CD4-positive, alpha-beta T cell treated with Interferon gamma for 1 hour (primary cell): ENCODE measurements at places on chromosomes 7 and 10.

DNA sequence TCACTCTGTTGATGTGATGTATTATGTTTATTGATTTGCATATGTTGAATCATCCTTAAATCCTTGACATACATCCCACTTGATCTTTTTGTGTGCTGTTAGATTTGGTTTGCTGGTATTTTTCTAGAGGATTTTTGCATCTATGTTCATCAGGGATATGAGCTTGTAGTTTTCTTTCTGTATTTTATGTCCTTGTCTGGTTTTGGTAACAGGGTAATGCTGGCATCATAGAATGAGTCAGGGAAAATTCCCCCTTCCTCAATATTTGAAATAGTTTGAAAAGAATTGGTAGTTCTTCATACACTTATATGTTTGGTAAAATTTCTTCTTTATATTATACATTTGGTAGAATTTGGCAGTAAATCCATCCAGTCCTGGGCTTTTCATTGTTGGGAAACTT is 89.4 kb upstream of the SLC13A1 start:
- DNase-seq = no peak

- DNase-seq = no peak
Measured at GRCh38 chr10:66151346-66151745, 774.5 kb upstream of the LRRTM3 start.

DNA sequence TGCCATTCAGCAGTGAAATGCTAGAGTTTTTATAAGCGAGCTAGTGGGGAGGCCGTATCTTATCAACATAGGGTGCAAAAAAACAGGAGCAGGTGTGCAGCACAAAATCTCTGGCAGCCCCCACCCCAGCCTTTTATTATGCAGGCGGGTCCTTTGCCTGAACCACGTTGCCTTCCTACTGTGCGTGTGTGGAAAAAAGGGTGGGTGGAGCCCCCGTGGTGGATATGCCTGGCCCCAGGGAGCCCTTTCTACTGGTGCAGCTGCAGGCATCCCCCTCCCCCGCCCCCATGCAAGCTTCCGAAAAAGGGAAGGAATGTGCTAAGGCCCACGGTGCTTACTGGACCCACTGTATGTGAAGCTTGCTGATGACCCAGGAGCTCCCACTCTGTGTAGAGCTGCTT is 175.9 kb downstream of the USP6NL start:
- no peak for DNase-seq

- no peak for DNase-seq
Measured at GRCh38 chr10:130191380-130191779, 55.2 kb downstream of the GLRX3 start.

- peak; percentile 78 for DNase-seq
Measured at GRCh38 chr7:17234398-17235031, 63.9 kb upstream of the AHR start.

DNA sequence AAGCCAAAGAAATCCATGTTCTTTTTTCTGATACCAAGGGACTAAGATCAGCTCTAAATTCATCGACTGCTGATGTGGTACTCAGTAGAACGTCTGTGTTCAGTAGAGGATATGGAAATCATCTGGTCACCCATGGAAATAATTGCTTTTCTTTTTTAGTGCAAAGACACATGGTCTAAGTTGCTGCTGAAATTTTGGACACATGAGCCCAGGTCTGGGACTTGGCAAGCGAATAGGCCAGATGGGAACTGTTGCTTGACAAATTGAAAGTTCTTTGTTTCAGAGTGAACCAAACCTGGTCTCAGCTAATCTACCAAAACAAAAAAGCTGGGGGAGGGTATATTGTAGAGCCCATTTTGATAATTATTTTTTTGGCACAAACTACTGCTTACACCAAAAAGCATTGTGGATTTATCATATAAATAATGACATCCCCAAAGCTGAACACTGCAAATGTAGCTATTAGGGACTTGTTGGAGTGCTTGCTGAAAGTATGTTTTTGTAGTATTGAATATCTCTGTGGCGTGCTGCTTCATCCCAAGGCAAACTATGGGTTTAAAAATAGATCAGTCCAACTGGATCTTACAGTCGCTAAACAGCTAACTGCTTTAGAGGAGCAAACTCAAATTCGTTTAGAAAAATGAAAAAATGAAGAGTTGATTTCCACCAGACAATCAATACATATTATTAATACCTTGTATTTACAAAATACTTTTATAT is 144.7 kb downstream of the TRIL start:
- DNase-seq = no peak

GRCh38 chr10:75398692-75399460 is 2.7 kb downstream of the ZNF503 start:
- no peak for DNase-seq

- no peak for DNase-seq
Measured at GRCh38 chr10:110932505-110933180, 13.2 kb downstream of the SHOC2 start.

GRCh38 chr10:73810358-73810734 is 1.1 kb downstream of the NDST2 start:
- no peak for DNase-seq

DNA sequence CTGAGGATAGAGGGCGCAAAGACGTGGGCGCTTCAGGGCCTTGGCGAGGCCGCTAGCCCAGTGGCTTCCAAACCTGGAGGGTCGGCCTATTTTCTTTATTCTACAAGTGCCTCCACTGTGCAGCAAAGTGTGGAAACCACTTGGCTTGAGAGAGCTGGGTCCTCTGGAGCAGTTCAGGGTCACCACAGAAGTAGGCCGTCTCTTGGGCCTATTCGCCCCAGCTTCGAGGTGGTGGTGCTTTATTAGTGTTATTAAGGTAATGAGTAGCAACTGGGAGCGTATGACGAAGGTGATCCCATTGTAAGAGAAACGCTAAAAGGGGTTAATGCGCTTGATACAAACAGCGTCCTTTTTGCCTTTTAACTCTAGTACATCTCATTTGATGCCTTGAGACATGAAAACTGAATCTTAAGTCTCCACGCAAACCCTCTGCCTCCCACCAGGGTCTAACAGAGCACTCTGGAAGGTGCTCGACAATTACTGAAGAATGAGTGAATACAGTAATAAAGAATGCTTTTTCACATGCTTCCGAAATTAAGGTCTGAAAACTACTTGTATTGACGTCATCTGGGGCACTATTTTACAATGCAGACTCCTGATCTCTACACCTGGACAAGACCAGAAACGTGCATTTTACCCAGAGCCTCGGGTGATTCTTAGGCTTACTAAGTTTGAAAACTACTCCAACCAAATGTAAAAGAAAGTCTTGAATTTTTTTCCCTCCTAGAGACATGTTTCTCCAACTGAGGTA is 647 bp upstream of the GSAP start:
- DNase-seq = no peak

- DNase-seq = peak; percentile 20
Measured at GRCh38 chr10:69344591-69345252, 66.4 kb downstream of the HK1 start.

- DNase-seq = no peak
Measured at GRCh38 chr7:131186816-131187215, 140.9 kb upstream of the MKLN1 start.

DNA sequence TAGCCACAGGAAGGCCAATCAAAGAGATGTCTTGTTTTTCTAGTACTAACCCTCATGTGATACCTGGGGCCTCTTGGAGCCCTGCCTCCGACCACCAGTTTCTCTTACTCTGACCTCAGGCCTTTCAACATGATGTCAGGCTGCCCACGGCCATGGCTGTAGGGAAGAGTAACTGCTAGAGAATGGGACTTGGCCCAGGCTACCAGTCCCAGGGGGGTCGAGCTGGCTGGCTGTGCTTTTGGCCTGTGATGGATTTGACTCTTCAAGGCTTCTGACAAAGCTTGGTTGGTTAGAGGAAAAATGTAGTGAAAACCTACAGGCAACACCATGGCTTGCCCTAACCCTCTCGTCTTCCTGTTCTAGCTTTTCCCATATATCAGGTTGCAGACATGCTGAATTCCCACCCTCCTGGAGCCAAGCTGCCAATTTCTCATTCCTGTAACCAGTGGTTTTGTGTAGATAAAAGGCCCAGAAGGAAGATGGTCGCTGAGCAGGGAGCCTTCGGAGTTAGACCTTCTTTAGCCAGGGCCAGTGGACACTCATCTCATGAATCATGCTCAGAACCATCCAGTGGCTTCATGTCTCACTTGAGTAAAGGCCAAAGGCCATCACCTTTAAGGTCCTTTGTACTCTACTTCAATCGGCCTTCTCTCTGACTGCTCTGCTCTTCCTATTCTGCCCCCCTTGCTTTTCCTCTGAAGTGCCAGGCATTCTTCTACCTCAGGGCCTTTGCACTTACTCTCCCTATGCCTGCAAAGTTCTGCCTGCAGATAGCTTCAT is 19.7 kb downstream of the SUFU start:
- DNase-seq = no peak

GRCh38 chr7:76293407-76293901 is 9.0 kb upstream of the HSPB1 start:
- DNase-seq = no peak

GRCh38 chr7:67452516-67453026 is 455.9 kb downstream of the TYW1 start:
- DNase-seq = no peak

DNA sequence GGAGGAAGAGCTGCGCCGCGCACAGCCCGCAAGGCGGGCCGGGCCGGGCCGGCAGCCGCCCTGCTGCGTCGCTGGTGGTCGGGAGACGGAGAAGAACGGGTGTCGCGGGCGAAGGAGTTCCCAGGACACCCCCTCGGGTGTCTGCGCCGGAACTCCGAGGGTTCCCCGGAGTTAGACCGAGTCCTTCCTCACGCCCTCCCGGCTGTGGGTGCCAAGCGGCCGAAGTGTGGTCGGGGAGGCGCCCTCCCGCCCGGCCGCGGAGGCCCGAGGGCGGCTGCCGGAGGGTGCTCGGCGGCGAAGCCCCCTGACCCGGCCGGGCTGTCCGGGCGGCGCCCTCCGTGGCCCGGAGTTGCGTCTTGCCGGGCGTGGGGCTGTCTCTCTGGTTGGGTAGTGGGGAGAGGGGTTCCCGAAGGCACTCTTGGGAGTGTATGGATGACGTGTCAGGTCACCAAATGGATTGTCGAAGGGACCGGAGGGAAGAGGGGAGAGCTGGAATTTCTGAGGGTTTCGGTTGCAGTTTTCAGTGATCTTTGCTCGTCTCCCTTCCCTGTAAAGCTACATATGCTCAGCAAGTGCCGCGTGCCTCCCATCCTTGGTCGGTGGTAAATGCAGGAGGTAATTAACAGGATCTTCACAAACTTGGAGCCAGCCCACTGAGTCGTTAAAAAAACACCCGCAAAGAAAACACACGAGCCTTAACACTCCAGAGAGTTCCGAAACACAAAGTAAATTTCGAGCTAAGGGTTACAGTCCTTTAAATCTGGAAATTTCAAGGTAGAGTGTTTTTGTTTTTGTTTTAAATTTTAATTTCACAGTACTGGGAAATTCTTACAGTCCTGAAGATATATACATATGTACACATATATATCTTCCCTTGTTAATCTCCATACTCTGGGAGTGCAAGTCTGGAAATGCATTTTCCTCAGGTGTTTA is 871 bp downstream of the ST7 start:
- DNase-seq = peak; percentile 15

DNA sequence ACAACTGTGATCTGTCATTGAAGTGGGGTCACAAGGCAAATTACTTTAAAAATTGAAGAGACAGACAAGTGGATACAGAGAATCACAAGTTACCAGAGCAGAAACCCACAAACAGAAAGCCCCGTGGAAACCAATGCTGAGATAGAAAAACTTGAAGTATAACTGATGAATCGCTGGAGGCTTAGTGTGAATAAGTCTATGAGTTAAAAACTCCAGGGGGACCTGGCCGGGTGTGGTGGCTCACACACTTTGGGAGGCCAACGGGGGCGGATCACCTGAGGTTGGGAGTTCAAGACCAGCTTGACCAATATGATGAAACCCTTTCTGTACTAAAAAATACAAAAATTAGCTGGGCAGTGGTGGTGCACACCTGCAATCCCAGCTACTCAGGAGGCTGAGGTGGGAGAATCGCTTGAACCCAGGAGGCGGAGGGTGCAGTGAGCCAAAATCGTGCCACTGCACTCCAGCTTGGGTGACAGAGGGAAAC is 69.7 kb upstream of the ZNRF2 start:
- no peak for DNase-seq

DNA sequence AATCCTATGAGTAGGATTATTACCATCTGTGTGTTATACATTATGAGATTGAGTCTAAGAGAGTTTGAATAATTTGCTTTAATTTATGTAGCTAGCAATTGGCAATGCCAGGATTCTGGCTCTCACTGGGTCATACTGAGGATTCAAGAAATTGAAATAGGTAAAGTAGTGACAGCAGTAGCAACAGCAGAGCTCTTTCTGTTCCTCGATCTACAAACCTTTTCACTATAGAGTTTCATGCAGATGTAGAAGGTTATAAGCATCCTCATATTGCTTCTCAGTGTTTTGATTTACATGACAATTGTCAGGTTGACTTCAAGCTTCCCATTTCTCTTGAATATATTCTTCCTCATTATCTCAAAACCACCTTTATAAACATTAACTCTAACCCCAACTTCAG is 294.1 kb upstream of the CSTF2T start:
- no peak for DNase-seq

DNA sequence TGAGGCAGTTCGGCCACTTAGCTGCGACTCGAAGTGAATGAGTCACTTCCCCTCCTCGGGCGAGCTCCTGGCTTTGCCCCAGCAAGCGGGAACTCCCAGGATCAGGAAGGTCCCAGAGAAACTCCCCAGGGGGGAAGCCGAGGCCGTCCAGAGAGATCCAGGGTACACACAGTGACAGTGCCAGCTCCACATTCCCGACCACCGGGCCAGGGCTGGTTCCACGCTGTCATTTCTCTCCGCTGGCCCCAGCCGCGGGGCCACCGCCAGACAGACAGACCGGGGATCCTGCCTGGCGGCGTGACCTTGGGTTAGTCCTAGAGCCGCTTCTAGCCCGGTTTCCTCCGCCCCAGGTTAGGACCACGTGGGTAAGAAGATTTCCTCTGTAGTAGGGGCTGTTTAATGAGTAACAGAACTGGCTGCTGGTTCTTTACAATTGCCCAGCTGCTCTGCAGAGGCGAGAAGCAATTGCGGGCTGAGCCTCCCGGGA is 463 bp upstream of the UPP1 start:
- peak; percentile 71 for DNase-seq

DNA sequence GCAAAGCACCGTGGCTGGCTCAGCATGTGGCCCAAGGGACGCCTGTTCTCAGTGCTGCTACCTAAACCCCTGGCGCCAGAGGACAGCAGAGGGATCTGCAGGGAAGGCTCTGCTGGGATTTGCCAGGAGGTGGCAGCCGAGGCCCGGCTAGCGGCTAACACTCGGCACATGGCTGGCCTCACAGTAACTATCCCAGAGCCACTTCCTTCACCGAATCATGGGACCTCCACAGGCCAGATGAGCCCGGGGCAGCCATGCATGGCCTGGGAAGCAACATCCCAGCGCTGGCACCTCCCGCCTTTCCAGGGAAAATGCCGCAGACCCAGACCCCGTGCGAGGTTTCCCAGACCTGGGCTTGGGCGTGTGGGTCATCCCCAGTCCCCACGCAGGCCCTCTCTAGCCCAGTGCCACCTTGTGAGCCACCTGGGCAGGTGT is 36.4 kb downstream of the DPYSL4 start:
- peak; percentile 69 for DNase-seq

GRCh38 chr10:132559538-132559937 is 22.0 kb downstream of the INPP5A start:
- DNase-seq = no peak

DNA sequence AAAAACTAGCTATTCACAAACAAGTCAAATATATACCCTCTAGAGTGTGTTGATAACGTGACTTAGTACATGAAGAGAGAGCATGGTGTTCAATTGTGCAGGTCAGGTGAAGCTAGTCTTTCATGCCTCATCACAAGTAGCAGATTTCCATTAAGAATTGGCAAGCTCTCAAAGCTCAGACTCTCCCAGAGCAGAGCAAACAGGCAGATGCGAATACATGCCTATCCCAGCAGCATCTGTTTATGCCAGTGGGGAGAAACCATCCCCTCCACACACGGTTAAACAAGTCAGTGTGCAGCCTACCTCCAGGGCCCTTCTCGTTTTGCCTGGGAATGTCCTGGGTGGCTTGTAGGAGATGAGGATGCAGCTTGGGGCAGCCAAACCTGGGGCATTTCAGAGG is 532.5 kb upstream of the C7orf33 start:
- DNase-seq = no peak
